ENCODE measurements at places on chromosomes 1 and 21. TPM values are rescaled to one million over a fixed set of nuclear protein-coding genes. Genes with fewer than 3 reads are reported as not detected.

LAMC2 gene
- 2.0 TPM for total RNA-seq

A3GALT2 gene
- not detected for total RNA-seq

PRAMEF20 gene
- not detected for total RNA-seq

SLAMF1 gene
- total RNA-seq: not detected

KRTAP19-1 gene
- not detected for total RNA-seq

CYP4B1 gene
- not detected for total RNA-seq

TSSK3 gene
- 2.3 TPM for total RNA-seq

CLDN17 gene
- total RNA-seq: not detected

VTCN1 gene
- not detected for total RNA-seq

LIN28A gene
- not detected for total RNA-seq

IRF6 gene
- total RNA-seq: 3.1 TPM

PKP1 gene
- total RNA-seq: under 0.01 TPM

CLEC20A gene
- total RNA-seq: not detected

BGLAP gene
- total RNA-seq: not detected

DNA sequence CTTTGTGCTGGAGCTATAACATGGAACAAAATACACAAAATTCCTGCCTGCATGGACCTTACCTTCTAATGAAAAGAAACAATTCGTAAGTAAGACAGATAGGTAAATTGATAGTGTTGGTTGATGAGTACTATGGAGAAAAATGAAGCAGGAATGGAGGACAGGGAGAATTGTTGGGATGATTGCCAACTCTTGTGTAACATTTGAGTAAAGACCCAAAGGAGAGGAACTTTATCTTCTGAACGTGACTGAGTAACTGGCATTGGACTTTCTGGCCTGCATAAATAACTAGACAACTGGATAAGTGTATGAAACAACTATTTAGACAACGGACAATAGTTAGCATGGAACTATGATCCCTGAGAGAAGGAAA, 6.8 kb upstream of the EFCAB14 start:
- peak; percentile 51 for DNase-seq

DNA sequence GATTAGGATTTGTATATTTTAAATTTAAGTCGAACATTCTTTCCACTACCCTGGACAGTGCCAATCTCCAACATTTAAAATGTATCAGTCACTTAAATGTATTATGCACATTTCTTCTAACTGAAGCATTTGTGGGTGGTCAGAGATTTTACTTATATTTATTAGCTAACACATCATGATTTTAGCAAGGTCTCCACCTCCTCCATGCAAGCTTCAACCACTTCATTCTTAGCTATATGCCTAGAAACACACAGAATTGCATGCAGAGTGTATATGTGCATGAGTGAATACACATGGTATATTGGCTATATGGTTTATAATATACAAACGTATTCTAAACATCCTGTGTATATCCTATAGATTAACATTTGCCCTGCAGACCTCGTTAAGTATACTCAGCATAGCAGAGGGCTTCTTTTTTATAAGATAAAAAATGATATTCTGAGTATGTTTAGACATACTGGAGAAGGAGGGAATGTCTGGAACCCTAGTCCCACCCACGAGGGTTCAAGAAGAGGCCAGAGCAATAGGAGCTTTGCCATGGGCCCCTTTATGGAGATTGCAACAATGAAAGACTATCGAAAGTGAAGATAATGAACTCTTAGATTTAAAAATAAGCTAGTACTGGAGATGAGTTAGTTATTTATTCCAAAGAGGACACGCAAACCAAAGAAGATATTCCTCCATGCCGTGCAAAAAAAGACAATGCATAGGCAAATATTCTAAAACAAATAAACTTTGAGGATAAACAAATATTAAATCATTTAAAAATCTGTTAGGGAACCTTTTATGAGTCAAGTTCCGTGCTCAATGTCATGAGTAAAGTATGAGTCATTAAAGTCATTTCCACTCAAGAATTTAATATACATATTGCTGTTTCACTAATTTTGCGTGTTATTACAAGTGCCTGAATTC, 480.4 kb downstream of the SIPA1L2 start:
- peak; percentile 65 for DNase-seq

DNA sequence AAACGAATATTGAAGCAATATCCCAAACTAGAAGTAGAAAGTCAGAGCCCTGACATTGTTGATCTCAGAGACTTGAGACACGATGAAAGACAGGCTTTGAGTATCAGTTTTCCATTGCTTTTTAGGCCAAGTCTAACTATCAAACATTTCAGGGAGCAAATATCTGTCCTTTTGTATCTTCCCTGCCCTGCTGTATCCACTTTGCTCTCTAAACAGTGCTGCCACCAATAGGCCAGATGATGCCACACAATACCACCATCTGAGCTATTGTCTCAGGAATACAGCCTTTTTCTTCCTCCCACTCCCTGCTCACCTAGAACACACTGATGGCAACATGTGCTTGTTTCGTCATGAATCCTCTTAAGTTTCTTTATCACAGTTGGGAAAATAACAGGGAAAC, 62.6 kb upstream of the SPAG17 start:
- peak; percentile 14 for DNase-seq

- DNase-seq: no peak
Observed at GRCh38 chr1:65253800-65254319, 55.5 kb upstream of the DNAJC6 start.

- peak; percentile 28 for DNase-seq
Observed at GRCh38 chr21:36388835-36389234, 3.6 kb downstream of the CHAF1B start.

GRCh38 chr1:14910984-14911721, 242.4 kb upstream of the TMEM51 start:
- peak; percentile 20 for DNase-seq

DNA sequence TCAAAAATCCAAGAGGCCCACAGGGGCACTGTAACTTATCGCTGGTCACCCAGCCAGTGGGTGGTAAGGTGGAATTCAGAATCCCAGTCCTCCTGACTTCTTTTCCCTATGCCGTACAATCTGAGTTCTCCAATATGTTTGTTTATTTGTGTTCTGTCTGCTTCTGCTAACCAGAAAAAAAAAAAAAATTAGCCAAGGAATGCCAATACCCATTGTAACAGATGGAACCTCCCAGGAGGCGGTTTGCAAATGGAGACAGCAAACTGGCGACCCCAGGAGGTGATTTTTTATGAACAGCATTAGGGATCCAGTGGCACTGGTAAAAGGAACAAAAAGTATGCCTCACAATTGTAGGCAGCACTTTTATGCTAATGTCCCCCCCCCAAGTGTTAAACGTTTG, 189.0 kb upstream of the FGGY start:
- no peak for DNase-seq

- peak; percentile 68 for DNase-seq
Observed at GRCh38 chr1:178702146-178702545, 22.9 kb upstream of the RALGPS2 start.

- peak; percentile 26 for DNase-seq
Observed at GRCh38 chr1:220076861-220077762, 12.5 kb downstream of the BPNT1 start.

DNA sequence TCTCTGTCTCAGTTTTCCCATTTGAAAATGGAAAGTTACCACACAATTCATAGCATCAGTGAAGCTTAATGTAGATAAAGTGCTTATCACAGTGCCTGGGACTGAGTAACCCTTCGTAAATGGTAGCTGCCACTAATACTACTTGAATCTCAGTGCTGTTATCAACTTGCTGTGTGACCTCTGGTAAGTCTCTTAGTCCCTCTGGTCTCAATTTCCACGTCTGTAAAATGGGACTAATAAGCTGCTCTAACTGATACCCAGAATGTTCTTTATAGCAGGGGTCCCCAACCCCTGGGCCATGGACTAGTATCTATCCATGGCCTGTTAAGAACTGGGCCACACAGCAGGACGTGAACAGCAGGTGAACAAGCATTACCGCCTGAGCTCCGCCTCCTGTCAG, 7.7 kb downstream of the SERINC2 start:
- DNase-seq: no peak

DNA sequence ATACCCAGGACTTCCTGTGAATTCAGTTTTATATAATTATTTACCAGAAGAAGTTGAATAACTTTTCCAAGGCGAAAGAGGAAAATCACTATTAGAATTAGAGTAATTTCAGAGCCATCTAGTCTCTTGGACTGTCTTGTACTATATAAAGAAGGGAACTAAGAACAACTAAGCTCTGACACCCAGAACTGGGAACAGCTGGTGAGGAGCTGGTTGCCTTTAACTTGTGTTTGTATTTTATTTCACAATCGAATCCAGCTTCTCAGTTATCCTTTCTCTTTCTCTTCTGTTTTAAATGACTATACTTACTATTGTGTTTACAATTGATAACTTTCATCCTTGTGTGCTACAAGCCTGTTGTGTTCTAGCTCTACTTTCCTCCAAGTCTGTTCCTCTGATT, 8.4 kb downstream of the SNX27 start:
- peak; percentile 51 for DNase-seq

DNA sequence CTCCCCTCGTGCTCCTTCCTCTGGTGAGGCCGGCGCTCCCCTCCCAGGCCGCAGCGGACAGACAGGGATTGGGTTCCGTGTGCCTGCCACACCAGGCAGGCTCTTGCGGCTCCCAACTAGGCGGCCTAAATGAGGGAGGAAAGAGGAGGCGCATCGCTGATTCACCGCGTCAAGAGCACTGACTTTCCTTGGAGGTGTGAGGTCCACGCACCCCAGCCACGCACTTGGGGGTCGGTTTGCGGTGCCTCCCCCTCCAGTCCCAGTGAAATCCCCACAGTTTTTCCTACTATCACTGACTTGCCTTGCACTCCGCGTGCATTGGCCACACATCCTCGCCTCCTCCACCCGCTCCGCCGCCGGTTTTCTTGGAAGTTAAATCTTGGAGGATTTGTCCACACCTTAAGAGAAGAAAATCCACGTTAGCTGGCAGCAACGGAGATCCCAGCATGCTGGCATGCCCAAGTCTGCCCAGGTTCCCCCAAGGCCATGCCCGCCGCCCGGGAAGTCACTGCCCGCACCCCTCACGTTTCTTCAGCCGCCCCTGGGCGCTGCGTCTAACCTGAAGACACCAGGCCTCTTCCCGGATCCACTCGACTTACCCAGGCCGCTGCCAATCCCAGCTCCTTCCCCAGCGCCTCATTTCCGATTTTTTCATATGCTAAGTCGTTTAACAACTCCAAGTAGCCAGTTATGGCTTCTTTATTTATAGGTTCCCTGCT, 1.1 kb upstream of the FOXD3 start:
- no peak for DNase-seq

DNA sequence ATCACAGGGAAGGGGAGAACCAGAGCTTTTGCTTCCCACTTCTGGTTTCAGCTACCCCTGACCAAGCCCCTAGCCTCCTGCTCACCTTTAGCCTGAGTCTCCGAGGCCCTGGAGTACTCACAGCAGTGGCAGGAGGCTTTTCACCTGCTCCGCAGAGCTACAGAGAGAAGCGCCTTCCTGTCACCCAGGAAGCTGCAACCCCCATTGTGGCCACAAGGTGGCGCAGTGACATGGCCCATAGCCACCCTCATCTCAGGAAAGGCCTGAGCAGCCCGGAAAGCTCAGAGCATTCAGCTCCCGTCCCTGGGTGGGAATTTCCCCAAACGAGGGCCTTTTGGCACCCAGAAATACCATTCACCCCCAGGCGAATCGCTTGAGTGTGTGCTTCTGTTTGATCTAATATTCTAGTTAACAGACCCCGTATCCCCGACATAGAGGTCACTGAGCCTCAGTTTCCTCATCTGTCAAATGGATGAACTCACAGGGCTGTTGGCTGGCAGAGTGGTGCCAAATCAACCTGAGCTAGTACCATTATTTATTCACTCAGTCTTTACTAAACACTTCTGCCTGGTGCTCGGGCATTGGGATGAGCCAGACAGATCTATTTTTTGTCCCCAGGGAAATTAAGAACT, 25.3 kb downstream of the A3GALT2 start:
- DNase-seq: peak; percentile 79

DNA sequence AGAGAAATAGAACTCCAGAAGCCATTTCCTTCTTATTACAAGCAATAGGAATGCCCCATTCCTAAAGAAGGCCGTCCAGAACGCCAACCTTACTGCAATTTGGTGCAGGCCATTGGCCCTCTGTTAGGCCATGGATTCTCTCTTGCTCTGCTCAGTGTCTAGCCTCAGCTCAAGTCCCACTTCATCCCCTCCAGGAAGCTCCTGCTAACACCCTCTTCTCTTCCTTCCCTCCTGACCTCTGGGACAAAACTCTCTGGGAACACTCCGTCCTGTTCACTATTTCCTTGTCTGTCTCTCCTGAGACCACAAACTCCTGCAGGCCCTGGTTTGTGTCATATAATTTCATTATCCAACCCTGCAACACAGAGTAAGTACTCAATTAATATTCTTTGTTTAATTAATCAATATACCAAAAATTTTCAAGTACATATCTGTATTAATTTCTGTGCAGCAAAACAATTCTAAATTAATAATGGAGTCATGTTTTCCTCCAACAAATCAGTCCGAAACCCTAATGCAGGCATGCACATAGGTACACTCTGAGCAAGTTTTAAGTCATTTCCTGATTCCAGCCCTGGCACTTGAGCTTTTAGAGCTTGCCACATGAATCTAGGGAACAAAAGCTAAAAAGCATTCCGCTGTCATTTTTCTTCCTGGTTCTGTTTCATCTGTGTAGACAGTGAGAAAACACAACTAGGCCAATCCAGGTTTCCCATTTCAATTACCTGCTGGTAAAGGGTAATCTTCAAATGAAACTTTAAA, 245.3 kb downstream of the SETD4 start:
- DNase-seq: no peak

GRCh38 chr1:246000638-246001015, 506.5 kb downstream of the SMYD3 start:
- DNase-seq: no peak

GRCh38 chr1:33338048-33338439, 17.1 kb upstream of the A3GALT2 start:
- peak; percentile 84 for DNase-seq

DNA sequence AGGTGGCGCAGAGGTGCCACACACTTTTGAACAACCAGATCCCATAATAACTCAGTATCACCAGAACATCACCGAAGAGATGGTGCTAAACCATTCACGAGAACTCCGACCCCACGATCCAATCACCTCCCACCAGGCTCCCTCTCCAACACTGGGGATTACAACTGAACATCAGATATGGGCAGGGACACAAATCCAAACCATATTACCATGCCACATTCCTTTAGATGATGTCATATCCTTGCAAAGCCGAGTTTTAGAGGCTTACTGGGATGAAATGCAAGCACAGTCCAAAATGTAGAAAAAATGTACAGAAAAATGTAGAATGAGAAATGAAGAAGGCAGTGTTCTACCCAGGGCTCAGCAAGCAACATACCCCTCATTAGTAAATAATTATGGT, 64.7 kb downstream of the SGIP1 start:
- peak; percentile 79 for DNase-seq

- no peak for DNase-seq
Observed at GRCh38 chr1:201049248-201049831, 25.8 kb upstream of the KIF21B start.

DNA sequence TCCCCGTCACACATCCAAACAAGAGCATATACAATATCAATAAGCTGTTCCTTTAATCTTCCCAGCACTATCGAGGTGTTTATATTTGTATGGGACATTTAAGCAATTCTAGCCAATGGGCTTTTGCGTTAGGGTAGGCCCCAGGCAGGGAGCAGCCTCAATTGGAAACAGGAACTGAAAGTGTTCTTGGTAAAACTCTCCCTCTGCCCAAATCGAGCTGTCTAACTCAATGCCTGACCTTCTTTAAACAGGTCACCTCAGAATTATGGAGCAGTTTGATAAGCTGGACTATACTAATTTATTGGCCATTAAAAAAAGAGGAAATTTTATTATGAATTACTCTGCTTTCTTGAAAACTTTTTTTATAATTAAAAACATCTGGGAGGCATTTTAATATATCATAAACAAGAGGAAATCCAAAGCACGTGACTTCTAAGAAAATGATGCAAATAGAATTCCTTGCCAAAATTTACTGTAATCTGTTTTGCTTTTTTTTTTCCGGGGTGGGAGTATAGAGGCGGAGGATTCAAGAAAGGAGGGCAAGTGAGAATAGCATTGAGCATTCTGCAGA, 498.1 kb downstream of the LMO4 start:
- peak; percentile 94 for DNase-seq
